ENCODE measurements at places on chromosomes 5 and 9.
A peak's percentile ranks its signal among the peaks of the same experiment; 100 is the strongest.

DNA sequence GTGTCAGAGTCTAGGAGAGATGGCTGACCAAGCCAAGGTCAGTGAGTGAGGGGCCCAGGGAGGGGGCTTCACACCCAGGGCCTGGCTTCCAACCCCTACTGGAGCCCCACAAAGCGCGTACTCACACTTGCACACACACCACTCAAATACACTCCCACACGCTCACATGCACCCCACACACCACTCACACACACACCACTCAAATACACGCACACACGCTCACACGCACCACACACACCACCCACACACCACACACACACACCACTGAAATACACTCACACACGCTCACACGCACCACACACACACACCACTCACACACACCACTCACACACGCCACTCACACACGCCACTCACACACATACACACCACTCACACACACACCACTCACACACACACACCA is 5.7 kb upstream of the ASB6 start:
- no peak for DNase-seq

GRCh38 chr5:78530342-78531096 is 118.1 kb downstream of the LHFPL2 start:
- DNase-seq: no peak

GRCh38 chr9:135131488-135131887 is 44.0 kb downstream of the OLFM1 start:
- DNase-seq: no peak

GRCh38 chr5:171888051-171888481 is 102.4 kb downstream of the SMIM23 start:
- DNase-seq: no peak

DNA sequence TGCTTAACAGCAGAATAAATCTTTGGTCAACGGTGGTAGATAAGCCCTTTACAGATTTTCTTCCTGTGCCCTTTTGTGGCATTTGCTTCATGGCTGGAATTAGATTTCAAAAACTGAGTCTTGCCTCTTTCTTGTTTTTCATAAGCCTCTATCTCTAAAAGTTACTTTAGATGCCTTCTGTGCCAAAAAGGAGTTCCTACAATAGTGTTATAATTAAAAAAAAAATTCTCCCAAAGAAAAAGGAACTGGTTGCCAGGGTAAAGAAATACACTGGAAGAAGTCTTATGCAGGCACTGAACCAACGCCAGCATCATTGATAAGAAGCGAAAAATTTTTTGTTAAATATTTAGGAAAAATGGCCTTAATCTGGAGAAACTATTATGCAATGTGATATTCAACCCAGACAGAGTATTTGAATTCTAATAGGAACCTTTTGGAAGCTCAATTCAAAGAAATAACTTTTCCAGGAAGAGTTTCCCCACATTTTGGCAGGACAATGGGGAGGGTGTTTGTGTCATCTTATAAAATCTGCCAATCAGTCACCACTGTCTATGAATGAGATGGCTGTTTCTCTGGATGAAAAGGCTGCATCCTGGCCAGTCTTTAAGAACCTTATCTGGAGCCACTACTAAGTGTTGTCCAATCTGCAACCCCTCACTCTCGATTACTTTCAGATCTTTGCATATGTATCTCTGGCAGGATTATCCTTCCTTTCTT is 608.1 kb downstream of the PDE4D start:
- DNase-seq: no peak

- no peak for DNase-seq
Observed at GRCh38 chr5:82584631-82585030, 306.5 kb upstream of the RPS23 start.

DNA sequence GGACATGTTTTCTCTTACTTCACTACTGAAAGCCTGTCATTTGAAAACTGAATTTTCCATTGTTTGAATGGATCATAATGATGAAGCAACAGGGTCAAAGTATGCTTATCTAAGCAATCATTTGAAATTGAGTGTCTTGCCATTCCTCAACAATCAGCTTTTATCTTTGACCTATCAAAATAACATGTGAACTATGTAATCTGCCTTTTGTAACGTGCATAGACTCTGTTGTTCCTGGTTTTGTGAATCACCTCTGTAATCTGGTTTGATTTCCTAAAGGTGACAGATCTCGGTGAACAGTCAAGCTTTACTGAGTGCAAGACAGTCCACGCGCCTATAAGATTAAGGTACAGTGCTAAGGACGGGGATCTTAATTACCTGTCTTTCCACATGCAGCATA is 3.3 kb downstream of the MEF2C start:
- no peak for DNase-seq

GRCh38 chr9:34929506-34930102 is 28.5 kb upstream of the PHF24 start:
- DNase-seq: peak; percentile 14

DNA sequence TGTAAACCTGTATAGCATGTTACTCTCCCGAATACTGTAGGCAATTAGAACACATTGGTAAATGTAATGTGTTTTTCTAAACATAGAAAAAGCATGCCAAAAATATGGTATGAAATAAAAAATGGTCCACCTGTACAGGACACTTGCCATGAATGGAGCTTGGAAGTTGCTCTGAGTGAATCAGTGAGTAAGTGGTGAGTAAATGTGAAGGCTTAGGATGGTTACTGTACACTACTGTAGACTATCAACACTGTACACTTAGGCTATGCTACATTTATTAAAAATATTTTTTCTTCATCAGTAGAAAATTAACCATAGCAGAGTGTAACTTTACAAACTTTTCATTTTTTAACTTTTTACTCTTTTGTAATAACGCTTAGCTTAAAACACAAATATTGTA is 41.9 kb downstream of the INSYN2B start:
- no peak for DNase-seq

DNA sequence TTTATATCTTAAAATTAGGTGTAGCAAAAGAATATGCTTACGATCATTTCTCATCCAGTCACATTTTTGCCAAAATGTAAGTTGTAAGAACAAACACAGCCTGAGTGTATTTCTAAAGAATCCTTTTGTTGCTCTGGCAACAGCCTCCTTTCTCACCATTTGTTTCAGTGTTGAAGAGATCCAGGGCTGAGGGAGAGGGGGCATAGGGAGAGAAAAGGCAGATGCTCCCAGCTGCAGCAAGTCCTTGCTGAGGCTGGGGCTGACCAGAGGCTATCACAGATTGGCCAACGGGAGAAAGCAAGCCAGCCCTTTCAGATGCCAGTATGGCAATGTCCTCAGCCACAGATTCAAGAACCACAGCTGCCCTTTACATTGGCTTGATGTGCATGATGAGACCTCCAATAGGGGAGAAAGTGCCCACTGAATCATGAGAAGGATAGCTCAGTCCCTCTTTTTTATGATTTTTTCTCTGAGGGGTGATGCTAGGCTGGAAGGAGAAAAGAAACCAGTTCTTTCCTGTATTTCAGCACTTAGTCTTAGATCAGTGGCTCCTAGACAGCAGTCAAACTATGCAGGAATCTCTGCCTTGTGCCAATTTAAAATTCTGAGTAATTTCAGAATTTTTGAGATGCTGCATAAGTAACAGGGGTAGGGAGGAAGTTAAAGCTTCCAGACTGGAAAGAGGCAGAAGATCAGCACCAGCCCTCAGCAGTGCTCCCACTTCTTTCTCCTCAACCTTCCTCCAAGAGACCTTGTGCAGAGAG is 142.1 kb downstream of the LHFPL2 start:
- DNase-seq: no peak

GRCh38 chr9:9004810-9005209 is 1205.2 kb upstream of the DMAC1 start:
- no peak for DNase-seq

DNA sequence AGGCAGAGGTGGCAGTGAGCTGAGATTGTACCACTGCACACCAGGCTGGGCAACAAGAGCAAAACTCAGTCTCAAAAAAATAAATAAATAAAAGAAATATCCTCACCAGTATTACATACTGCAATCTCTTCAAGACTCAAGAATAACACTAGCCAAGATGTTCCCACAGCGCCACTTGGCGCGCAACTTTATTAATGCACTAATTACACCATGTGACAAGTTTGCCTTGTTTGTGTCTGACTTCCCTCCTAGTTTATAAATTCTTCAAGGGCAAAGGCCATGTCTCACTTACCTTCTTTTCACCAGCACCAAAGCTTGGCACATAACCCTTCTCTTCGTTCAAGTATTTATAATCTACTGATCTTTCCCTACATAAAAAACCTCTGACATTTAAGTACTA is 4.8 kb downstream of the SKP1 start:
- DNase-seq: no peak

DNA sequence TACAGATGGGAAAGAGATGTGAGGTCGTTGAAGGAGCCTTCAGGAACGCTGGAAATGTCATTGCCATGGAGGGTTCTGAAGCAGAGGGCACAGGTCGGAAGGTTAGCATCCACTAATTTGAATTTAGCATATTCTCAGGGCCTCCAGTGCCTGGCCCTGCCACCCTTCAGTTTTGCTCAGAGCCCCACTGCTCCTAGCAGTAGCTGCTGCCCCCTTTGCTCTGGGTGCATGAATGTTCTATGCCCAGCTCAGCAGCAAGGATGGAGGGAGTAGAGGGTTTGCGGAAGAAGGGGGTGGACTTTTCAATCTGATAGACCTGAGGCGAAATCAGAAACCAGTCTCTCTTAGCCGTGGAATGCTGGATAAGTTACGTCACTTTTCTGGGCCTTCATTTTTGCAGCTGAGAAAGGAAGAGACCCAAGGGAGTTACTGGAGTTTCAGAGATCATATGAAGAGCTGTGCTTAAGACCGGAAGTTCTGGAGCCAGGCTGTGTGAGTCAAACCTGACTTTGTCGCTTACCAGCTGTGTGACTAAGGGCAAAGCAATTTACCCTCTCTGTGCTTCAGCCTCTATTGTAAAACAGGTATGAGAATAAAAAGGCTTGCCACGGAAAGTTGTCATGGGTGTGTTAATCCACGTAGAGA is 133.2 kb upstream of the PANK3 start:
- no peak for DNase-seq

- no peak for DNase-seq
Observed at GRCh38 chr5:154249826-154250225, 59.3 kb downstream of the GALNT10 start.

DNA sequence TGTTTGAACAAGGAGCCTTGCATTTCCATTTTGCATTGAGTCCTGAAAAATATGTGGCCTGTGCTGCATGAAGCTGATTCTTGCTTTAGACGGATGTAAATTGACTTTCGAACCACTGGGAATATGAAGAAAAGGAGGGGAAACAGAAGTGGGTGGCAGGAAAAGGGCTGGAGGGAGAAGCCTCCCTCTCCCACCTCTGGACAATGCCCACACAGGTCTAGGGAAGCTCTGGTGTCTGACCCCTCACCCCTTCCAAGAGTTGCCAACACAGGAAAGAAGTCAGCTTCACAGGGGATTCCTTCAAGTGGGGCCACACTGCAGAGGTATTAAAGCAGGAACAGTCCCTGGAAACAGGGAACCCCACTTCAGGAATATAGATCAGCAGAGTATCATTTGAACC is 52.2 kb downstream of the ZNF366 start:
- no peak for DNase-seq

DNA sequence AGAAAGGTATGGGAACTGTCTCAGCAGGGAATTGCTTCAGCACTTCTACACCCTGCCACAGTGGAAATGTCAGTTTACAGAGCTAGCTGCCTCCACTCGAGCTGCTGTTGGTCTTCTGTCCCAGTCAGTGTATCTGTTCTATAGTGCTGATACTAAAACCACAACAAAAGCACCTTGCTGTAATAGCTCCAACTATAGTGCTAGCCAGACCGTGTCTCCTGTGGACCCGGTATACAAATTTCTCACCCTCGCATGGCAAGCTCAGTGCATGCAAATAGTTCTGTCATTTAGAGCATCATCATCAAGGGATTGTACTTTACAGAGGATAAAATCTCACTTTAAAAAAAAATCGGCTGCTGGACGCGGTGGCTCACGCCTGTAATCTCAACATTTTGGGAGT is 51.5 kb upstream of the IQGAP2 start:
- no peak for DNase-seq

- no peak for DNase-seq
Observed at GRCh38 chr5:127508644-127509373, 8.6 kb upstream of the PRRC1 start.

GRCh38 chr5:80591352-80591751 is 21.3 kb upstream of the ANKRD34B start:
- DNase-seq: no peak

DNA sequence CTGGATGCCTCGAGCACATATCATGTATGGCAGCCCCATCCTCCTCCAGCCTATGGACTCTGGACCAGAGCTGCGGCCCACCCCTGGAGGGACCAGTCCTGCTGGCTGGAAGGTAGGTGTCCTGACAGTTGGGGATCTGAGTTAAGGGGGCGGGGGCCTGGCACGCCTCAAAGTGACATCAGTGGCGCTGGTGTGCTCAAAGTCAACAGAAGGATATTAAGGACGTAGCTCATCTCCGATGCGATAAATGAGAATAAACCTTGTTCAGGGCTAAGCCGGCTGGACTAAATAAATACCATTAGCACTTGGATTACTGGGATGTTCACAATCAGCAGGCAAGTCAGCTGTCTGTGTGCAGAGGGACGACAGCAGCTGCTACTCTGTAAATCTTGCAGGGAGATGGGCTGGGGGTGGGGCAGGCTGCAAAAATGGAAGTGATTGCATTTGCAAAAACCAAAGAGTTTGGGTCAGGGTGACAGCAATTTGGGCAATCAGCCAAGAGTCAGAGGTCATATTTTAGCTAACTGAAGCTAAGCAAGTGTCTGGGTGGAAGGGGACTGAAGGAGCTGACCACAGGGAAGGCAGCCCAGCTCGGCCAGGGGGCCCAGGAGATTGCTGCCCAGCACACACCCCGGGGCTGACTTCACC is 80.0 kb upstream of the LRRTM2 start:
- no peak for DNase-seq

GRCh38 chr9:133117271-133118178 is 3.5 kb downstream of the RALGDS start:
- no peak for DNase-seq

- DNase-seq: no peak
Observed at GRCh38 chr9:37840560-37841194, 40.1 kb downstream of the DCAF10 start.

GRCh38 chr5:154405078-154405792 is 40.6 kb upstream of the SAP30L start:
- DNase-seq: peak; percentile 66

DNA sequence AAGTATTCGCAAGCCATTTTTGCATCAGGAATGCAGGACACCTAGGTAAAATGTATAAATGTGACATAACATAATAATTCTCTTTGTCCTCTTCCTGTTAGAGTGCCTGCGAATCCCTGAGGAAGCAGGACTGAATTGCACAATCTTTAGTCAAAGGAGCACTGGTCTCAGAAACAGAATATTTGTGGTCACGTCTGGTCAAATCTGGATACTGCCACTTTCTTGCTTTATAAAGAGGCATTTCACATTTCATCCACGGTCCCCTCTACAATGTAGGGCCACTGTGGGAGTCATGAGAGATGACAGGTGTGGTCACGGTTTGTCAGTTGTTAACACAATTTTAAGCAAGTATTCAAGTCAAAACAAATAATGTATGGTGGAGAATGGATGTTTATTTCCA is 564.0 kb downstream of the IRX1 start:
- no peak for DNase-seq

DNA sequence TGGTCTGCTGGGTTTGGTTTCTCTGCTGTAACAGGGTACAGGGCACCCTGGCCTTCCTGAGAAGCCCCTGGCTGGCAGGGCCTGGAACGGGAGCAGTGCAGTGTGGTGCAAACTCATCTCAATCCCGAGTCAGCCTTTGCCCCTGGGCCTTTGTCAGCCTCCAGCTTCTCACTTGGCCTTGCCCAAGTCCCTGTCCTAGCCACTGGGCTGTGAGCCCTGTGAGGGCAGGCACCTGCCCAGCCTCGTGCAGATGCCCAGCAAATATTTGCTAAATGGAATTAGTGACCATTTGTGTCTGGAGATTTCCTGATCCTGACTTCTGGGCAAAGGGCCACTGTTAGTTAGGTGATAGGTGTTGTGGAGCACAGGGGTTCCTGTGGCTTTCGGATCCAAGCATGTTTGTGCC is 13.0 kb downstream of the RGS3 start:
- no peak for DNase-seq
